ENCODE measurements at places on chromosomes 3 and 15. TPM values are rescaled to one million over a fixed set of nuclear protein-coding genes. Genes with fewer than 3 reads are reported as not detected.

GOLGA6D gene
- total RNA-seq = not detected

DNA sequence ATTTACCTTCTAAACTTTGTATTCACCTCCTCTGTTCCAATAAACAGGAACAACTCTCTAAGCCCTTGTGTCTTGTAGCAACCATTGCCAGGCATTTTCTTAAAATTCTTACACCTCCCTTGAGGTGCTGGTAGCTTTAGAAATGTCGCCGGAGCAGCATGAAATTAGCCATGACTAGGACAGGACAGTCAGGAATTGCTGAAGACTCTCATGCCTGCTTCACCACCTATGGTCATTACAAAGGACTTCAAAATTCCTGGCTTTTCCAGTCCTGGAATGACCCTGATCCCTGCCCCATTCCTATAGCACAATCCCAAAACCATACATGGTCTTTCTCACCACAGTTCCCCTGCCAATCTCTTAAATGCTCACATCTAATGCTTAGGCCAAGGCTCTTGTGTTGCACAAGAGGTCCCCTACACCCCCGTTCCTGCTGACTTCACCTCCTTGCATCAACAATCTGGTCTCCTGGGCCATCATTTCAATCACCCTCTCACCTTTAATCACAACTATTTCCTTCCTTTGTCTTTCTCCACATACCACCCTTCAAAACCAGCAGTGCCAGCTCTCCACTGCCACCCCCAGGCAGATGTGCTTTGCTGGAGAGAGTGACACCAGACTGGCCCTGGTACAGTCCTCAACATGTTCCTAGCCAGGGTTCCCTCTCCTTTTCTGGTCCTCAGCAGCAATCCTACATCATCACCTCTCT, 113.2 kb upstream of the TJP1 start:
- no peak for DNase-seq

DNA sequence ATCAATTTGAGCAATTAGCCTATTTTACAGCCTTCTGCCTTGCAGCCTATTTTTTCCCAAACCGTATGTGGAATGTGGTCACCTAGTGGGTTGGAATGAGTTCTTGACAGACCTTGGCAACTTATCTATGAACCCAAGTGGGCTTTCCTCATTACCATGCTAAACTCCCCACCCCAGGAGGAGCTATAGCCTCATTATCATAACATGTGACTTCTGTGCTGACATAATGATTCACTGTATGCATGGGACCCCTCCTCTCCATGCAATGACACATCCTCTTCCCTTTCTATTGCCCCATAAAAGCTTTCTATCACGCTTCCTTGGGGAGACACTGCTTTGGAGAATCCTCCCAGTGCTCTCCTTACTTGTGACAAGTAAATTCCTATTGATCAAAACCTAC, 83.5 kb upstream of the FHIT start:
- DNase-seq = no peak

GRCh38 chr3:36843065-36844051, 79.0 kb upstream of the DCLK3 start:
- DNase-seq = no peak

Data from mesenteric fat pad (tissue), 1 donor.